ENCODE measurements at places on chromosomes 16 and 17.

GRCh38 chr17:81092518-81093095 is 57.7 kb downstream of the BAIAP2 start:
- DNase-seq: no peak

- DNase-seq: no peak
Observed at GRCh38 chr16:84110527-84110926, 6.2 kb downstream of the MBTPS1 start.

- no peak for DNase-seq
Observed at GRCh38 chr17:40461732-40462342, 18.6 kb downstream of the IGFBP4 start.

- no peak for DNase-seq
Observed at GRCh38 chr16:75862098-75862386, 135.8 kb upstream of the CPHXL start.

DNA sequence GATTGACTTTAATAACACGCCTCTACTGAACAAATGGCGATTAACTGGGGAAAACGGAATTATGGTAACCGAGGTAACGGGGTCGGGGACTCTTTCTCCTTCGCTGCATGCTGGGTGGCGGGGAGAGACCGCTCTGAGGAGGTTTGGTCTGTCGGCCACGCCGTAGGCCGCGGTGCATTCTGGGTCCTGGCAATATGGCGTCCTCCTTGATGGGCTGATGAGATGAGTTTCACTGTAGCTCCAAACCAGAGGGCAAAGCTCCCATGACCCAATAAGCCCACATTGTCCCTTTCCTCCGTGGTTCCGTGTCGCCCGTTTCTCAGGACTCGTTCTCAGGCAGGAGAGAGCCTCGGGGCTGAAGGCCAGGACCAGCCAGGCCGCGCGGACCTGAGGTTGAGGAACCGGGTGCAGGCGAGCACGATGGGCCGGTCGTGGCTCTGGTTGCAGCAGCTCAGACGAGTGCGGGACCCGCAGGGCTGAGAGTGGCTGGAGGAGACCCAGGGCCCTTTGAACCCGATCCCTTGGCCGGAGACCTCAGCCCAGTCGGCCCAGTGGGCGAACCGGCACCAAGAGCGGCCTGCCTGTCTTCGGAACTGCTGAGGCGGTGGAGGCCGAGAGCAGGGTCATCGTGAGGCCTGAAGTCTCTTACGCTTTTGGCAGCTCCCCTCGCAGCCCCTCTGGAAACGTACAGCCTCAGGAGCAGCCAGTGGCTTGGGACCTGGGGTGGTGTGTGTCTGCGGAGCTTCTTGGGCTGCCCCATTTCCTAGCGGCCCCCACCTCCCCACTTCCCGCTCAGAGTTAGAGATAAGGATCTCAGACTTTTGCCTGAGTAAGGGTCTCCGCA is at the start of gene RPTOR:
TSS of gene RPTOR (plus strand) at position 184 of the 844 bp plus-strand sequence. CDS start 792 bp downstream, outside the sequence.
- DNase-seq: peak; percentile 51

GRCh38 chr16:51306116-51306515 is 155.0 kb upstream of the SALL1 start:
- DNase-seq: no peak

GRCh38 chr16:85104147-85104546 is 8.1 kb downstream of the CIBAR2 start:
- no peak for DNase-seq

DNA sequence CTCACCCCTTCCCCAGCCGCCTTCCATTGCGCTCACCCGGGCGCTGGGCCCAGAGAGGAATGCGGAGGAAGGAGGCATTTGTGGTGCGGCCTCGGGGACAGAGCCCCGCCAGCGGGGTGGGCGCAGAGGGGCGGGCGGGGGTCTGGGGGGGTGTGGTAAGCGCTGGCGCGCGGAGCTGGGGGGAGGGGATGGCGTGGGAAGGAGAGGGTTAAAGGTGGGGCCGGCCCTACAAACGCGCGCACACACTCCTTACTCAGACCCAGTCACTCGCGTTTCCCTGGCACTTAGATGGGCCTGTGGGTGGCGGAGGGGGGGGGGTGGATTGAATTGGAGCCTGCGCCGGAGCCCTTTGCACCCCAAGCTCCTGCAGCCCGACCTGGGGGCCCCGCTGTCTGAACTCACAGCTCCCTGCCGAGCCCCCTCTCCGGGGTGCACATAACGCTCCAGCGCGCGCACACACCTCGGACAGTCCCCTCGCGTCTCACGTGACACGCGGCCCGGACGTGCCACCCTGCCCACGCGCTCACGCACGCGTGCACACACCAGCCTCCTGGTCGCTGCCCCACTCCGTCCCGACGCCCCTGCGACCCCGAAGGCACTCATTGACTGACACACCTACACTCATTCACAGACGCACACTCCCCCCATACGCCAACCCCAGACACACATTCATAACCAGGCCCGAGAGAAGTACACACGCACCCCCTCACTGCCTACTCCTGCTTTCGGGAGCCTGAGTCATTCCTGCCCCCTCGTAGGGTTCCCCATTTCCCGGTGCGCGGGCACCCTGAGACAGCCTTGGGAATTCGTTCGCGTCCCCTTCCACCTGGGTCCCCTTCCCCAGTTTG is 844 bp downstream of the TBKBP1 start:
- DNase-seq: no peak

GRCh38 chr17:69709441-69709840 is 294.9 kb downstream of the MAP2K6 start:
- DNase-seq: no peak

GRCh38 chr16:73737637-73738036 is 559.0 kb upstream of the PSMD7 start:
- DNase-seq: no peak

GRCh38 chr17:32191306-32191705 is 49.0 kb downstream of the RHOT1 start:
- peak; percentile 17 for DNase-seq

DNA sequence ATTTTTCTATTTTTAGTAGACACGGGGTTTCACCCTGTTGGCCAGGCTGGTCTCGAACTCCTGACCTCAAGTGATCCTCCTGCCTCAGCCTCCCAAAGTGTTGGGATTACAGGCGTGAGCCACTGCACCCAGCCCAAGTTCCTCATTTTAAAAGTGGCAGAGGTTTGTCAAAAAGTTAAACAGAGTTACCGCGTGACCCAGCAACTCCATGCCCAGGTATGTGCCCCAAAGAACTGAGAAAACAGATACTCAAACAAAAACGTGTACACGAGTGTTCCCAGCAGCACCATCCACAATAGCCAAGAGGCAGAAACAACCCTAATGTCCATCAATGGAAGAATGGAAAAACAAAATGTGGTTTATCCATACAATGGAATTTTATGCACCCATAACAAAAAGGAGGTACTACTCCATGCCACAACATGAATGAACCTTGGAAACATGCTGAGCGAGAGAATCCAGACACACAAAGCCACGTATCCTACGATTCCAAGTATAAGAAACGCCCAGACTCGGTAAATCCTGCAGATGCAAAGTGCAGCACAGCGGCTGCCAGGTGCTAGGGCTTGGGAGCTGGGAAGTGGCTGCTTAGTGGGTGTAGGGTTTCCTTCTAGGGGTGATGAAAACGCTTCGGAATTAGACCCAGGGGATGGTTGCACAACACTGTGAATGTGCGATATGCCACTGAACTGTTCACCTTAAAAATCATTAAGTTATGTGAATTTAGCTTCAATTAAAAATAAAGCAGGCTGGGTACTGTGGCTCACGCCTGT is 24.8 kb downstream of the ADCY9 start:
- no peak for DNase-seq

DNA sequence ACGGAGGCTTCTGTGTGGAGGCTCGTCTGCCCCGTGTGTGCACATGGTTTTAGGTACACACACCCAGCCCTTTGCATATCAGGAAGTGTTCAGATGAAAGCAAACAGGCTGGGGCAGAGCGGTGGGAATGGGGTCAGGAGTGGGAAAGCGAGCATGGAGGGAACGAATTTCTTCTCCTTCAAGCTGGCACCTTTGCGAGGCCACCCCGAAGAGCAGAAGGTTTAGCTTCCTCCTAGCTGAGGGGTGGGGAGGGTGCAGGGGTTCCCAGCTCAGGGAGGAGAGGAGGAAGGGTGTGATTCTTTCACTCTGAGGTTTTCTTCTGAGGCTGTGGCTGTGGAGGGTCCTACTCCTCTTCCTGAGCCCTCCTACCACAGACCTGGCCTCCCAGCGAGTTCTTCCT is 83.6 kb downstream of the ABR start:
- no peak for DNase-seq

DNA sequence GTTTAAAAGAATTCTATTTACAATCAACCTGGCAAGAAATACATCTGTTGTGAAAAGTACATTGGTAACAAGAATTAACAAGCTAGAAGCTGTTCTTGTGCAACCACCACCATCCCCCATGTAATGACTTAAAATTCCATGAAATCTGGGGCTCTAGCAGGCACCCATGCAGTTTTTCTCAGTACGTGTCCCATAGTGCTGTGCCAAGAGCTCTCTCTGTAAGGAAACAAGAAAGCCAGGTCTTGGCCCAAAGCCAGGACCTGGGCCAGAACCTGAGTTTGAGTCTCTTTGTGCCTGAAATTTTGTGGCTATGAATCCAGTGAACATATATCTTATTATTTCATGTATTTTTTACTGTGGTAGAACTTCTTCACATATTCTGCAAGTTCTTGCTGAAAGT is 46.6 kb downstream of the NUP93 start:
- DNase-seq: no peak

DNA sequence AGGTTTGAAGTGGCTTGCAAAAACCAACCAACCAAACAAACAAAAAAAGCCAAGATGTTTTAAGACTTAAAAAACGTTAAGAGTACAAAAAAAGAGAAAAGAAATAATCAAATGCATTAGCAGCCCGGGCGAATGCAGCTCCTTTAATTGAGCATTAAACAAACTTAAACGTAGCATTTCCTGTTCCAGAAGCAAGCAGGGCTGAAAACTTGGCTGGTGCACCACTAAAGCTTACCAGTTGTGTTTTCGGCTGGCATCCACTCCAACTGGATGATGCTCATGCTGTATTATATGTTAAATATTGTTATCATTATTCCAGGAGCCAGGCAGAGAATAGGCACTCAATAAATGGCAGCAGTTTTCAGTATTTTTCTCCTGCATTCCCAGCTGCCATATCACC is 45.1 kb downstream of the IRX6 start:
- no peak for DNase-seq

- DNase-seq: no peak
Observed at GRCh38 chr17:61584866-61585265, 6.2 kb downstream of the NACA2 start.

DNA sequence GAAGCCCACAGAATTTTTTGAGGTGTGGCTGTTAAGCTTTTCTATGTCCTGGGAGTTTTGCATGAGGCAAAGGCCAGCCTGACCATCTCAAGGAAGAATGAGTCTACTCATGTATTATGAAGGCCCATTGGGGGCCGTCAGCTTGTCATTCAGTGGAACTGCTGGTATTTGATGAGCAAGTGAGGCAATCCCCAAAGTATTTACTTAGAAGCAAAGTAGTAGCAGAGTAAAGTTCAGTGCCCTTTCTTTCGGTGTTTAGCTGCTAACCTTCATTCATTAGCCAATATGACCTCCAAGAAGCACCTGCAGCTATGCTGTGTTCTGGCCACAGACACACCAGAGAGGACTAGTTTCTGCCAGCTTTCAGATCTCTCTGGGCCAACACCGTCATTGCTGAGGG is 80.2 kb downstream of the RPA1 start:
- no peak for DNase-seq

DNA sequence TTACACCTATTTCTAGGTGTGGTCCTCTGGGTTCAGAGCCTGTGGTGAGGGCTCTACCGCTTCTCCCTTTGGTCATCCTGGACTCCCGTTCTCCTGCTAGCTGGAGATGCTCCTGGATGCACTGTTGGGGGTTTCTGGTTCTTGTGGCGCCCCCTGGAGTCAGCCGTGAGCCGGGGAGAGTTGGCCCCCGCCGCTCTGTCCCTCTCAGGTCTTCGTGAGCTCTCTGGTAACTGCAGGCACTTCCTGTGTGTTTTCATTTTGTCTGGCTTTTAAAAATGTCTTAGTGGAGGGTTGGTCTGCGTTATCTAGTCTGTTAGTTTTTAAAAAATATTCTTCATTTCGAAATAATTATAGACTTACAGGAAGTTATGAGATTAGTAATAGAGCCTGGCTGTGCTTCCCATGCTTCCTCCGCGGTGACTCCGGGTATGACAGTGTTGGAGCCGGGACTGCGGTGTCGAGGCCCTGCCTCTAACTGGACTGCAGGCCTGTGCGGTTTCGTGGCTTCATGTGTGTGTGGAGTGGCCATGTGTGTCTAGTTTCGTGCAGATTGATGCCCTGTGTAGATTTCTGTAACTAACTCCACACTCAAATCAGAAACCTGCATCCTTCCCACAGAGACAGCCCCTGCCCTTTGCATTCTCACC is 78.0 kb upstream of the ZNF750 start:
- no peak for DNase-seq

DNA sequence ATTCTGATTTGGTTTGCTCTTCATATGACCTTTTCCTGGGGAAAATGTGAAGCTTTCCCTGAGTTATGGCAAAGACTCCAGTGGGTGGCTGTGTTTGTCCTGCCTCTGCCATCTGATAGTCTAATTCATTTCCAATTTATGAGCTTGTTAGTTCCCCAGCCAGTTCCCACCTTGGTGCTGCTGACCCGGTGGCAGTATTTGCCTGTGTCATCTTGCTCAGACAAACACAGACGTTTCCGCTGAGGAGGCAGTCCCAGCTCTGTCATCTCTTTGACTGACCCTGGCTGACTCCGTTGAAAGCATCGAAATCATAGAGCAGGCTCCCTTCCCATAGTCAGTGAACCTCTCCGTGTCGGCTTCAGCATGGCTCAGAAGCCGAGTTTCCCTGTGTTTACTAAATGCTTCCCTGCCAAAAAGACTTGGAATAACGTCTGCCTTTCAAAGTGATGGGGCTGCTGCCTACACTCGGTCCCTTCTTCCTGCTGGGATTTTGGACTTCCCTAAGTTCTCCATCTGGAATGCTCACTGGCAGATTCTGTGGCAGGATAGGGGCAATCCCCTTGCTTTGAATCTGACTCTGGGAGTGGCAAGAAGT is 538.3 kb downstream of the NPIPA7 start:
- no peak for DNase-seq

- DNase-seq: no peak
Observed at GRCh38 chr16:85274924-85275323, 162.7 kb upstream of the CIBAR2 start.

GRCh38 chr16:73154063-73154870 is 106.3 kb upstream of the ZFHX3 start:
- DNase-seq: no peak

GRCh38 chr17:81242421-81243332 is 3.6 kb downstream of the NDUFAF8 start:
- DNase-seq: no peak
